HuH-7.5 (cell line): ENCODE measurements at places on chromosomes 5 and 9.
A peak's percentile ranks its signal among the peaks of the same experiment; 100 is the strongest.

GRCh38 chr9:137301081-137301947 is 757 bp downstream of the NRARP start:
- peak; percentile 89 for DNase-seq

GRCh38 chr5:32812399-32812798 is 101.3 kb downstream of the NPR3 start:
- no peak for DNase-seq

DNA sequence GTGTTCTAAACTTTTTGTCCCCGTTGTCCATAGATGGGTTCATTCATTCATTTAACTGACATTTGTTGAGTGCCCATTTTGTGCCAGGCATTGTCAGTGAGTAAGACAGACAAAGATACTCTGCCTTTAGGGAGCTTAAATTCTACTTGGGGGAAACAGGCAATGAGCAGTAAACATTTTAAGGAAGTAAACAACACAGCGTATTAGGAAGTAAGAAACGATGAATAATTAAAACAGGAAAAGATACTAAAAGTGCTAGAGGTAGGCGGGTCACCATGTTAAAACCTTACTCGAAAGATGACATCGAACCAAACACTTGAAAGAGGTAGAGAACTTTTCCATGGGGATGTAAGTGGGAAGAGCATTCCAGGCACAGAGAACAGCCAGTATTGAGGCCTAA is 5.5 kb upstream of the MAML1 start:
- no peak for DNase-seq

GRCh38 chr5:31638345-31638744 is 586 bp upstream of the PDZD2 start:
- no peak for DNase-seq

GRCh38 chr9:7166074-7166473 is 408.3 kb downstream of the KDM4C start:
- no peak for DNase-seq

GRCh38 chr5:116671211-116671736 is 96.7 kb upstream of the SEMA6A start:
- no peak for DNase-seq

GRCh38 chr5:168404365-168404764 is 81.9 kb upstream of the RARS1 start:
- no peak for DNase-seq

- no peak for DNase-seq
Measured at GRCh38 chr9:76910861-76911260, 4.9 kb upstream of the PRUNE2 start.

- DNase-seq, result no peak
Measured at GRCh38 chr5:172692981-172693380, 51.9 kb downstream of the NEURL1B start.

- no peak for DNase-seq
Measured at GRCh38 chr5:55518831-55519390, 15.9 kb downstream of the PLPP1 start.
